ENCODE measurements at places on chromosomes 5 and 9.

- DNase-seq: no peak
Observed at GRCh38 chr5:164809821-164810220, 1304.4 kb downstream of the MAT2B start.

DNA sequence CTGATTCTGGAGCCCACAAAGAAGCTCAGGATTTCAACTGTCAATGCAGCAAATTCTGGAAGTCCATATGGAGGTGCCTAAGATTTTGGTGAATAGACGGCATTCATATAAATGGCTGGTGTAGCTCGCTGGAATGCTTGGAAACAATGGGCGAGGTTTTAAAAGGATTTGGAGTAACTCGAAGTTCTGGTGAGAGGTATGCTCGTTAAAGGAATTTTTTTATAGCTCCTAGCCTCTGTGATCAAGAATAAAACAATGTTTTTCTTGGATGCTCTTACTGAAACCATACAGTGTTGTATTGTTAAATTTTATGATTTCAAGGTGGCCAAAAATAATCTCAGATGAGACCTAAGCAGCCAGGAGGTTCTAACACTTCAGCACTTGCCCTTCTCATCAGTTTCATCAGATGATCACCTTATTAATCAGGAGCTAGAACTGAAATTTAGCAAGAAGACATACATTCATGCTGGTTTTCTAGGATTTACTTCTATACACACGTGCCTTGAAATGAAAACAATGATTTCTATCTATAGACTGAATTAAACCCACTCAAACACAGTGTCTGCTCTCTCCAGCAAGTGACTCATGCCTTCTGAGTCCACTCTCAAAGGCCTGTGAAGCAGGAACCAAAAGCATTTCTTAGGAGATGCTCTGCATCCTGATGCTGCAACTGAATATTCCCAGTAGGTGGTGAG lies 79.2 kb downstream of the OTULIN start:
- no peak for DNase-seq

DNA sequence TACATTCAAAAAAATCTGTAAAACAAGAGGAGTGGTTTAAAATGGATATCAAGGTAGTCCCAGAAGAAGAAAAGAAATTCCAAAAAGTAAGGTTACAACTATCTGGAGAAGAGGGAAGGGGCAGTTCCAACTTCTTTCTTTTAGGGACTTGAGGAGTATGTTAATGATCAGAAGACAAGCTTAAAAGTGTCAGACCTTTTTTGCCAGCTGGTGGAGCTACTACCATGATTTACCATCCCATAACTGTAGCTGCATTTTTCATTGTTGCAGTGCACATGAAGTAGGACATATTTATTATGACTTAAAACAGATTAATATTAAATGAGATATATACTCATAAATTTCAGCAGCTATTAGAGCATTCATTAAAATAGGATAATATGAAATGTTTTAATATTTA lies 158.5 kb upstream of the RGS7BP start:
- no peak for DNase-seq

GRCh38 chr5:173729079-173729765 lies 112.8 kb upstream of the BOD1 start:
- no peak for DNase-seq

GRCh38 chr5:133977858-133978257 lies 9.4 kb upstream of the C5orf15 start:
- no peak for DNase-seq

GRCh38 chr9:112233769-112234168 lies 58.7 kb upstream of the SUSD1 start:
- no peak for DNase-seq
